ENCODE measurements at places on chromosomes 5 and 9.

DNA sequence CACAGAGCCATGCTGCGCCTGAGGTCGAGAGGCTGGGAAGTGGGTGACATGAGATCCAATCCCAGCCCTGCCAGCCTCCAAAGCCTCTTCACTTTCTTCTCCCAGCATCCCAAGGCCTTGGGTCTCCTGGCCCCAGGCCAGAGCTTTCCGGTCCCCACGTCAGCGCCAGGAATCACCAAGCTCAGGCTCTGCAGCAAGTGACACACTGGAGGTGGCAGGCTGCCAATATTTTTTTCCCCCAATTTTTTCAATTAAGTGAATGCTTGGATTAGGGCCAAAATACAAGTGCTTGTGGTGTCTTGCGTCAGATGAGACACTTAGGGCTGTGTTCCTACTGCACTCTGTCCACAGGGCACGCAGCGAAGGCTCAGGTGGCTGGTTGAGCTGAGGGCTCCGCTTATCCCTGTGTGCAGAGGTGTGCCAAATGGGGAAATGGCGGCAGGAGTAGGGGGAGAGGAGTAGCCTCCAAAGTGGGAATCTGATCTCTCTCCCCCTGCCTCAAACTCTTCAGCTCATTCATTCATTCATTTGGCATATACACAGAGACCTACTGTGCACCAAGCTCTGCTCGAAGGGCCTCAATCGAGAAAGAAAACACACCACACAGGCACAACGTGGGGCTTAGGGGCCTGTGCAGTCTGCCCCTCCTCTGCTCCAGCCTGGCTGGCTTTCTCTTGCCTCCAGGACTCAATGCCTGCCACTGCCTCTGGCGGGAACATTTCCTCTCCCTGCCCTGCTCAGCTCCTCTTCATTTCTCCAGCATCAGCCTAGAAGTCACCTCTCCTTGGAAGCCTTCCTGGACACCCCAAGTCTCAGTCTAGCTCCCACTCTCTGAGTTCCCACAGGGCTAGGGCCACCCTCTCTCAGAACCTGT lies 16.6 kb downstream of the SH3PXD2B start:
- H3K36me3 ChIP-seq: no peaks in the 10 kb centered on the region
- DNase-seq: peak; percentile 82
- peaks cover 7% of the 10 kb centered on the region for H3K27me3 ChIP-seq

GRCh38 chr5:128774605-128775004 lies 190.7 kb upstream of the SLC27A6 start:
- H3K4me3 ChIP-seq: no peak overlapping the region
- H3K4me1 ChIP-seq: no peaks in the 10 kb centered on the region
- H3K27ac ChIP-seq: no peak overlapping the region
- no peaks in the 10 kb centered on the region for H3K36me3 ChIP-seq
- peak; percentile 2 for DNase-seq

GRCh38 chr9:115146581-115147021 lies 28.6 kb upstream of the TNC start:
- no peak overlapping the region for H3K27ac ChIP-seq
- no peak for DNase-seq
- H3K27me3 ChIP-seq: no peaks in the 10 kb centered on the region
- no peaks in the 10 kb centered on the region for H3K4me1 ChIP-seq
- no peaks in the 10 kb centered on the region for H3K36me3 ChIP-seq

DNA sequence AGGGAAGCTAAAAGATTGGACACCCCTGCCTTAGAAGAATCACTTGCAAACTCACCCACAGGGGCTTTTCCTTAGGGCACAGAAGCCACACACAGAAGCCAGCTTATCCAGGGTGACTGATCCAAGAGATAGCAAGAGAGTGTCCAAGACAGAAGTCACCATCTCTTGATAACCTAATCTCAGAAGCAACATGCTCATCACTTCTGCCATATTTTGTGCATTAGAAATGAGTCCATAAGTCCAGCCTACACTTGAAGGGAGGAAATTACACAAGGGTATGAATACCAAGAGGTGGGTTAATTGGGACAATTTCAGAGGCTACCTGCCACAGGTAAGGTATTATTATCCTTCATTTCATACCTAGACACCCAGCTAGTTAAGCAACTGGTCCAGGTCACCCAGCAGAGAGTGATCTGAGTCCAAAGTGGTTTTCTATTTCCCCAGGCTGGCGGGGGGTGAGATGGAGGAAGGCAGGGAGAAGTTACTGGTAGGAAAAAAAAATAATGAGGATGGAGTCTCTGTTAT lies 3.7 kb upstream of the ERGIC1 start:
- no peak overlapping the region for H3K4me3 ChIP-seq
- H3K27me3 ChIP-seq: no peaks in the 10 kb centered on the region
- H3K27ac ChIP-seq: no peak overlapping the region
- DNase-seq: no peak

DNA sequence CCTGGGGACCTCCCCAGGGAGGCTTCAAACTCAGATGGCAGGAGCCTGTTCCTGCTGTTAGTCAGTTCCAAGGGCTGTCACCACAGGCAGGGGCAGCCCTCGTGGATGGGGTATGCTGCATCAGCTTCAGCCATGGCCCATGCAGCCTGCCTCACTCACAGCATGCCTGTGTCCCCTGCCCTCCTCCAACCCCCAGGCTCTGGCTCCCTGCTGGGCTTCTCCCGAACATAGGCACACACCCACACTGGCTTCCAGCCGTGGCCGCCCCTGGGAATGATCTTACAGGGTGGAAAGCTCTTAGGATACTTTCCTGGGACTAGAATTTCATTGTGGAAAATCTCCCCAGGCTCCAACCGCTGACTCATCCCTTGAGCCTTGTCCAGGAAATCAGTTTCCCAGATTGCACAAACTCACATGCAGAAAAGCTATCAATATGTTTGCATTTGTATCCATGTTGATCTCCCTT lies 163.8 kb downstream of the SEC61B start:
- H3K4me3 ChIP-seq: no peak overlapping the region
- no peaks in the 10 kb centered on the region for H3K36me3 ChIP-seq
- no peak overlapping the region for H3K27ac ChIP-seq
- DNase-seq: no peak
- H3K27me3 ChIP-seq: no peaks in the 10 kb centered on the region

DNA sequence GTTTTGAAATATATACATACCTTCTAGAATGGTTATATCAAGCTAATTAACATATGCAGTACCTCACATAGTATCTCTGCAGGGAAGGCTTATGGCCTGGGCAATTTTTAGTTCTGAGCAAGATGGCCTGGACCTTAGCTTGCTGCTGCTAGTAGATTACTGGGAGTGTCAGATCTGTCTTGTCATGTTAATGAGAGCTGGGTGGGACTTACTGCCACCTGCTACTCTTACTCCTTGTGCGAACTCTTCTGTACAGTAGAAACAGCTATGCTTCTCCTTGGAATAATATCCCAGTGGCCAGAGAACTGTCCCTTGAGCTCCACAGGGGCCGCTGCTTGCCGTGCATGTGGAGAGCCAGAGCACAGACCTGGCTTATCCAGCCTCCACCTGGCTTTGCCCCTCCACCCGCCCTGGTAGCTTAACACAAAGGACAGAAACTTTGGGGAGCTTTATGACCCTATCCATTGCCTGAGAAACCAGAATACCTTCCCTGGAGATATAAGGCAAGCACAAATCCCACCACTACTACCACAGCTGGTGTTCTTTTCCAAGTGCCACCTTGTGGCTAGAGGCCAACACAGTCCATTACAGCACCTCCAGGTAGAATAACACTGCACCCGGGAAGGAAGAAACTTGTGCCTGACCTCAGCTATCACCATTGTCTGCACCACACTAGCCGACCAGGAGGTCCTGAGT lies 74.4 kb upstream of the RUSC2 start:
- H3K4me3 ChIP-seq: no peak overlapping the region
- no peak overlapping the region for H3K27ac ChIP-seq
- no peaks in the 10 kb centered on the region for H3K27me3 ChIP-seq
- no peaks in the 10 kb centered on the region for H3K4me1 ChIP-seq
- no peaks in the 10 kb centered on the region for H3K36me3 ChIP-seq

- DNase-seq: no peak
- H3K27ac ChIP-seq: no peak overlapping the region
- no peaks in the 10 kb centered on the region for H3K36me3 ChIP-seq
- no peaks in the 10 kb centered on the region for H3K27me3 ChIP-seq
- H3K4me1 ChIP-seq: no peaks in the 10 kb centered on the region
These were observed 50.0 kb upstream of the NUDT12 start for GRCh38 chr5:103612545-103612944.

GRCh38 chr9:110573305-110573704 lies 6.2 kb downstream of the SVEP1 start:
- H3K27me3 ChIP-seq: peaks cover 27% of the 10 kb centered on the region
- no peak overlapping the region for H3K27ac ChIP-seq
- no peak overlapping the region for H3K4me3 ChIP-seq
- no peaks in the 10 kb centered on the region for H3K36me3 ChIP-seq
- no peaks in the 10 kb centered on the region for H3K4me1 ChIP-seq

DNA sequence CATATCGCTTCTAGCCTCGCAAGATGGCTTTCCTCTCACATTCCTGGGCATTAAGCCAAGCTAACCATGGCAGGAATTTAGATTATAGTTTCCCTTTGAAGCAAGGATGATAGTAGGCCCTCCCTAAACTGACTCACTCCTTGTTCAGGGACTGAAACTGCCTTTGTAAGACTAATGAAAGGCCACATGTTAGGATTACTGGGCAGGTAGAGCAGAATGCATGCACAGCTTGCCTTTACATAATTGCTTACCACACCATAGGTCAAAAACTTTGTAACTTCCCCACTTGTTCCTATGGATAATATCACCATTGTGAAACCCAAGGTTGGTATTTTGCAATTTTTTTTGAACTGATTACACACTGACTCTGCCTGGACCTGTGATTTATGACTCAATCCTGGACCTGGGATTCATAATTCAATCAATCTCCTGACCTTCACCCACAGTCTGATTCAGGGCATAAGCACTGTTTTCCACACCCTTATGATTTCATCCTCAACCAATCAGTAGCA lies 41.0 kb upstream of the PRDM9 start:
- H3K27ac ChIP-seq: no peak overlapping the region
- H3K27me3 ChIP-seq: no peaks in the 10 kb centered on the region
- H3K4me1 ChIP-seq: no peaks in the 10 kb centered on the region
- DNase-seq: no peak
- no peaks in the 10 kb centered on the region for H3K36me3 ChIP-seq

GRCh38 chr9:97812247-97812543 lies 40.8 kb upstream of the FOXE1 start:
- no peak overlapping the region for H3K27ac ChIP-seq
- no peaks in the 10 kb centered on the region for H3K36me3 ChIP-seq
- DNase-seq: no peak
- H3K27me3 ChIP-seq: peaks cover 3% of the 10 kb centered on the region
- no peaks in the 10 kb centered on the region for H3K4me1 ChIP-seq

- no peaks in the 10 kb centered on the region for H3K27me3 ChIP-seq
- H3K27ac ChIP-seq: no peak overlapping the region
- DNase-seq: no peak
These were observed 7.0 kb downstream of the GRIN1 start for GRCh38 chr9:137145731-137146526.

- no peaks in the 10 kb centered on the region for H3K4me1 ChIP-seq
- no peak for DNase-seq
- H3K36me3 ChIP-seq: no peaks in the 10 kb centered on the region
- no peak overlapping the region for H3K4me3 ChIP-seq
- H3K27me3 ChIP-seq: peaks cover 3% of the 10 kb centered on the region
These were observed 57.8 kb upstream of the RAI14 start for GRCh38 chr5:34598177-34598794.

GRCh38 chr9:86353655-86354010 lies 577 bp downstream of the TUT7 start:
- H3K27ac ChIP-seq: peak overlapping the region; percentile 84
- no peaks in the 10 kb centered on the region for H3K27me3 ChIP-seq
- peak overlapping the region; percentile 98 for H3K4me3 ChIP-seq
- H3K36me3 ChIP-seq: peaks cover 6% of the 10 kb centered on the region
- no peak for DNase-seq
- H3K4me1 ChIP-seq: peaks cover 26% of the 10 kb centered on the region

GRCh38 chr5:83750749-83751148 lies 30.1 kb upstream of the HAPLN1 start:
- no peaks in the 10 kb centered on the region for H3K36me3 ChIP-seq
- no peak overlapping the region for H3K4me3 ChIP-seq
- no peak overlapping the region for H3K27ac ChIP-seq
- no peaks in the 10 kb centered on the region for H3K27me3 ChIP-seq
- DNase-seq: peak; percentile 13
- H3K4me1 ChIP-seq: peaks cover under 1% of the 10 kb centered on the region

Measured in common myeloid progenitor, CD34-positive (primary cell).